Stimulated activated CD4-positive, alpha-beta T cell treated with anti-CD3 and anti-CD28 coated beads, Interleukin-12 subunit alpha, Interleukin-12 subunit beta, amount 100 ng/mL, for 24 hours (primary cell): ENCODE measurements at places on chromosomes 1 and 21.

DNA sequence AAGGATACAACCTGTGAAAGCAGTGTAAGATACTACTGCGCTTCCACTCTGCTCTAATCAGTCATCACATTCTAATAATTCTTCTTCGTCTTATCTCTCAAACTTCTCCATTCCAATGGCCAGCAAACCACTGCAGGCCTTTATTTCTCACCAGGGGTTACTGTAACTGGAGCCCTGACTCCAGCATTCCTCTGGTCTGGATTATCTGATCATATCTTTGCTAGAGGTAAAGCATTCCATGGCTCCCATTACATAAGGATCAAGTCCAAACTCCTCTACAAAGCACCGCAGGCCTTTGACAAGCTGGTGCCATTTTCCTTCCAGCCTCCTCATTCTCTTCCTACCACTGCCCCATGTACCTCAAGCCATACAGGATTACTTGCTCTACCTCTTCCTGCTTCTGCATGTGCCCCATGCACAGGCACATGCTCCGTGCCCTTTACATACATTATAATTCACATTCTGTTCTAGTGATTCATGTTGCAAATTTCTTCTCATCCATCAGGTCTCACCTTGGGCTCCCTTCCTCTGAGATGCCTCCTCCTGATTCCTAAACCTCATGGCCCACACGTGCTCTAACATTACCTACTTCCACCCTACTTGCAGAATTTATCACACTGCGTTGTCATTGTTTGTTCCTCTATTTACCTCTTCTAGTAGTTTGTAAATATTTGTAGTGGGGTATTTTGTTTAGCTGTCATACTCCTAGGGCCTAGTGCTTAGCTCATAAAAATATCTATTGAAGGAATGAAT, 9.3 kb upstream of the SERBP1 start:
- no peak for DNase-seq

DNA sequence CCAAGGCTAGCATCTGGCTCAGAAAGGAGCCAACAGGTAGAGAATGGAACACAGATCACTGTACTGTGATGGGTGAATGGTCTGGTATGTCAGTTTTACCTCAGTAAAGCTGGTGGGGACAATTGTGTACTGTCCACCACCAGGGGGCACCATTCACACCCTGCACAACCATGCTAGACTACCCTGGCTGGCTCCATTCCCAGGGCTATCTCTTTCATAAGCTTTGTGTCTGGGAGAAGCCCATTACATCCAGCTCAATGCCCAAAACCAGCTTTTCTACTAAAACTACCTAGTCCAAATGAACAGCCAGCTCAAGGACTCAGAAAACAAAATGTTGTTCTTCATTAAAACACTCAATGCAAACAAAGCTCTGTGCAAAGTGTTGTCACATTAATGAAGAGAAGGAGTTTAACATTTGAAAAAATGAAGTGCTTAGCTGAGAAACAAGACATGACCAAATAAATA, 62.0 kb upstream of the RASAL2 start:
- DNase-seq, result peak; percentile 13

DNA sequence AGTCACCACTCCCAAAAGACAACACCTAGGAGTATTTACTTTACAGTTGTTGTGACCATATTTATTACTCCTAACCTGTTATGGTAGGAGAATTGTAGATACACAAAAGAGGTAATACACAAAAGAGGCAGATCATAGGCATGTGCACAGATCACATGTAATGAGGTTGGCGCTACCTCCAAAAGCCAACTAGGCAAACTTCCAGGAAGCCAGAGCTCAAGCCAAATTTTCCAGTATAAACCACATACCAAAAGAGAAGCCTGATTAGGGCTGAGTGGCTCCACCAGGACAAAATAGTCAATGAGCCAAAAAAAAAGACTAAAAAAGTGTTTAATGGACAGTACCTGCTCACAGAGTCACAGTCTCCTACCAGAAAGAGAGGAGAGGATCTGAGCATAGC, 195.0 kb upstream of the PBX1 start:
- no peak for DNase-seq

GRCh38 chr1:228004856-228005462, 1.8 kb upstream of the WNT3A start:
- DNase-seq, result no peak

DNA sequence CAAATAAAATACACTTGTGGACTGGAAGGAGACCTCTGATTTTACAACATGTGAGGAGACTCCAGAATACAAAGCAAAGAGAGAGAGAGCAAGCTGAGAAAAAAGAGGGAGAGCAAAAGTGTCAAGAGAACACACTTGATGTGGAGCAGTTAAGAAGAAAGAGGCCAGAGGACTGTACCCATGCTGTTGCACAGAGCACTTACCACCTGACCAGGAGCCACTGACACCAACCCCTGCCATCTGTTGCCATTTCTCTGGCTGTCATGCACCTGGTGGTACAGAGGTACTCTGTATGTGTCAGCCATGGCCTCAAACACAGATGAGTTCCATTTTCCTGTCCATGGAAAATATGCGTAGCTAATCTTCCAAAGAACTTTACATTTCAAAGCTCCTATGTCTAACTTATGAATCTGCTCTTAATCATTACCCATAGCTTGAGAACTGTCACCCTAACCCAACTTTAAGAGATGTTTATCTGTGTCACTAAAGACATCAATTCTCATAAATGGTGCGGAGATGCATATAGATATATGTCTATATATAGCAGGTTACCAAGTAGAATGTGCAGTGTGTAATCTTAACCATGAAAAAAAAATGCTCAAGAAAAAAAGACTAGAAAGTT, 32.8 kb upstream of the ABCD3 start:
- no peak for DNase-seq

GRCh38 chr21:26049803-26050202, 120.8 kb downstream of the APP start:
- DNase-seq, result no peak

DNA sequence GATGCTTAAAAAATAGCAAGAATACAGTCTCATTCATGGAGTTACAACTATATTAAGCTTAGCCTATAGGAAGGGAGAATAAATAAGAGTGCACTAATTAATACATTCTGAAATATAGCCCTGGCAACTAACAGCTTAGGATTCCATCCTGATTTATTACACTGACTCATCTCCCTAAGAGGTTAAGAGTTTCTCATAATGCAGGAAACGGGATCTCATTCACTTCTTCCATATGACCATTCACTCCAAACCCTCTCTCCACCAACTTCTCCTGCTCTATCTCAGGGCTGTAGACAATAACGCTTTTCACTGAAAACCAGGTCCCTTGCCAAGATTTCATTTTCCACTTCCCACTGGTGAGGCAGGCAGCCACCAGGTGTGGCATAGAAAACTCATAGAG, 168.5 kb upstream of the PLD5 start:
- no peak for DNase-seq

- DNase-seq, result no peak
Observed at GRCh38 chr1:157047062-157047410, 1.5 kb upstream of the ARHGEF11 start.

DNA sequence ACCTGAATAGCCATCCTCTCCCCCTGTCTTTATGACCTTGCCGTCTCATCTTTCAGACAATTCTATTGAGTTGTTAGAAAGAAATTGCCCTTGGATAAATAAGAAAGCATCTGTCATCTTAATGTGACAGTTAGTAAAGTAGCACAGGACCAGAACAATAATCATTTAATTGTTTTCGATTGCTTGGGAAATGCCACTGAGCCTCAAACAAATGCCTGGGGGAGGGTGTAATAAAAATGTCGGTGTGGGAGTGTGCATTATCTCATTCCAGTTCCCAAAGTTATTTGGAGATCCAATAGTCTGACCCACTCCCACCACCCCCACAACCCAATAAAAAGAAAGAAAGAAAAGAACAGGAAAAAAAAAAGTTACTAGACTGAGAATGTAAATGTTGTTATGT, 509.3 kb upstream of the LRRC7 start:
- DNase-seq, result no peak

DNA sequence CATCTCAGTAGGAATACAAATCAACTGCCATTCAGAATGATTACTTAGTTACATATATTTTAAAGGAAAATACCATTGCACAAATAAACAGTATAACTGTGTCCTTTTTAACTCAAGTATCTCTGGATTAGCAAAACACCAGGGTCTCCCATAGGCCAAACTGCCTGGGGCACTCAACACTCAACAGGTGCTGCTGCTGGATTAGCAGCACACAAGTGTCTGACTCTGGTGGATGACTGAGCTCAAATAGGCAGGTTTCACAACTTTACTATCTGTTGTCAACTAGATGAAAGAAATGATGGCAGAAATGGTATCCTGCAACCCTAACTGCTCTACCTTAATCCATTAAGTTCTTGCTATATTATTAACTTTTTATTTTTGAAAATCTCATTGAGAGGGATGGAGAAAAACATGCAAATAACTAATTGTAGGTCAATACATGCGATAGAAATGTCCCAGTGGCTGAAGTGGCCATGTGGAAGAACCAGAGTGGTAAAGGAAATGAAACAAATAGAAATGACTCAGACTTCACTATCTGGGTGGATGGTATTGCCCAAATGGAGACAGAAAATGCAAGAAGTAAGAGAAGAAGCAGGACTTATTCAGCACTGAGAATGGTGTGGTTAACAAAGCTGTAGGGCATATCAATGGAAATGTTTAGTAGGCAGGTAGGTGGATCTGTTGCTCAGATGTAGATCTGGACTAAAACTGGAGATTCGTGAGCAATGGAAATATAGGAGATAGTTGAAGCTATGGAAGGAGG, 90.8 kb upstream of the CCDC190 start:
- DNase-seq, result no peak

- no peak for DNase-seq
Observed at GRCh38 chr1:199490769-199491527, 536.6 kb upstream of the NR5A2 start.

DNA sequence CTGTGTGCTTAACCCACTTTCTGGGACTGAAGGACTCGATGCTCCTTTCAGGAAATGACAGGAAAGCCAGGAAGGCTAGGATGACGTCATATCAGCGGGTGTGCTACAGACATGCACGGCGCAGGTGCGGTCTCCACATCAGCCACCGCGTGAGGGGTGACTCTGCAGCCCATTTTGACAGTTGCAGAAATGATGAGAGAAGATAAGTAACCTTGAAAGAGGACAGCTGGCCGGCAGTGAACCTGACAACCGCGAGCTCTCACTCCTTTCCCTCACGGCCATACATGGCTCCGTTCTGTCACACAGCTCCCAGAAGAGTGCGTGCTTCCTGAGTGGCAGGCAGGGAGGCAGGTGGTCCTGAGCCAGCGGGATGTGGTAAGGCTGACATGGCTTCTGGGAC, 1.7 kb upstream of the KRTAP10-5 start:
- no peak for DNase-seq

DNA sequence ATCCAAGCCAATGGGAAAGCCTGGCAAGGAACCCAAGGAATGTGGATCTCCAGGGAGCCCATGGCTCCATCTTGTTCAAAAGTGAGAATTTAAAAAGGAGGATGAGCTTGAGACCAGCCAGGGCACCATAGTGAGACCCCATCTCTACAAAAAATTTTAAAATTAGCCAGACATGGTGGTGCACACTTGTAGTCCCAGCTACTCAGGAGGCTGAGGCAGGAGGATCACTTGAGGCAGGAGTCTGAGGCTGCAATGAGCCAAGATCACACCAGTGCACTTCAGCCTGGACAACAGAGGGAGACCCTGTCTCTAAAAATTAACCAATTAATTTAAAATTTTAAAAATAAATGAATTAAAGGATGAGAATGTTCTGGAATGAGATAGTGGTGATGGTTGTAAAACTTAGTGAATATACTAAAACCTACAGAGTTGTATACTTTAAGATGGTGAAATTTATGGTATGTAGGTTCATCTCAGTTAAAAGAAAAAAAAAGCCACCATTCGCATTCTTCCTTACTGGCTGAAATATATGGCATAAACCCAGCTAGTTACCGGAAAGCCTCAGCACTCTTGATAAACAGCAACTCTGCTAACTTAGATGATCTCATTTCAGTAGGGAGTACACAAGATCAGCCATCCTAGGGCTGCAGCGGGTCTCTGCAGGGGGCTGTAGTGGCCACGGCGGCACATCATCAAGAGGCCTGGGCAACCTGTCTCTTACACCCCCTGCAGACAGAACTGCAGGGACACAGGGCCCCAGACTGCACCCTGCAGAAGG, 48.3 kb upstream of the H6PD start:
- no peak for DNase-seq

- DNase-seq, result no peak
Observed at GRCh38 chr1:178311164-178311563, 185.6 kb downstream of the CLEC20A start.

DNA sequence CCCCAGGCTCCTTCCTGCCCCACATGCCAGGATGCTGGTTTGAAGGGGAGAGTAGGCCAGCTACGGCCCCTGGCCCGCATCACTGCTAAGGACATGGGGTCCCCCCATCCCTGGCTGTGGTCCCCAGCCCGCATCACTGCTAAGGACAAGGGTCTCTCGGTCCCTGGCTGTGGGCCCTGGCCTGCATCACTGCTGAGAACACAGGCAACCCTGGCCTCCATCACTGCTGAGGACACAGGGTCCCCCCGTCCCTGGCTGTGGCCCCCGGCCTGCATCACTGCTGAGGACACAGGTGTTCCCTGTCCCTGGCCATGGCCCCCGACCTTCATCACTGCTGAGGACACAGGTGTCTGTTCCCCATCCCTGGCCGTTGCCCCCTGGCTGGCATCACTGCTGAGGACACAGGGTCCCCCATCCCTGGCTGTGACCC, 448 bp upstream of the OBSCN start:
- DNase-seq, result no peak

- DNase-seq, result no peak
Observed at GRCh38 chr1:9169601-9170137, 40.8 kb upstream of the GPR157 start.

DNA sequence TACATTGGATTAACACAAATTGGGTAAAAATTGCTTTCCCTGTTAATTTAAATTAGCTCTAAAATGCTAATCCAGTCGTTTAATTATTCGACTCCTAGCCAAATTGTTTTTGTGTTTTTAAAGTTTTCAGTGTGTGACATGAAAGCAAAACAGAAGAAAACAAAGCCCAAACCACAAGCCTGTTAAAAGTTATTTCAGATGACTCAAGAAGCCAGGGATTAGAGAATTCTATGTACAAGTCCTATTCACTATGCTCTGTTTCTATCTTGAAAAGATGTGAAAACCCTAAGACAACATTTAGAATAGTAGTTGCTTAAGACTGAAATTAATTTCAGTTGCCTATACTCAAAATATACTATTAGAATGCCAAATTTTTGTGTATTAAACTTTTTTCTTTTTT, 294.8 kb upstream of the ADAMTS5 start:
- no peak for DNase-seq

GRCh38 chr1:65425006-65425405, 4.5 kb downstream of the LEPR start:
- DNase-seq, result no peak

GRCh38 chr1:86487131-86487810, 18.5 kb downstream of the CLCA1 start:
- DNase-seq, result no peak

- DNase-seq, result no peak
Observed at GRCh38 chr1:31866450-31867032, 50.7 kb upstream of the SPOCD1 start.

DNA sequence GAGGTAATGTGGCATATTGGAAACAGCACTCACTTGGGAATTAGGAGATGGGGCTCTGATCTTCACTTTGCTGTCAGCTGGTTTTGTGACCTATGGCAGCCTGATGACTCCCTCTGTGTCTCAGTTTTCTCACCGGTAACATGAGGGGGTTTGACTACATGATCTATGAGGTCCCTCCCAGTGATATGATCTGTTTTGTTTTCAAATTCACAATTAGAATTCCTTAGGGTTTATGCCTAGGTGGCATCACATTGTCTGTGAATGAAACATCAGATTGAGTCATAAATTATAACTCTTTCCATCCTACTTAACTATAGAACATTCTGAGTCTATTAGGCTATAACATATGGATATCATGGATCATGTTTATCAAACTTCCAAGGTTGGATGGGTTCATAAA, 386.6 kb downstream of the PTBP2 start:
- DNase-seq, result no peak
